Erythroblast (primary cell): ENCODE measurements at places on chromosomes 2 and 18.
A peak's percentile ranks its signal among the peaks of the same experiment; 100 is the strongest.

- no peak for DNase-seq
These were observed 372.5 kb downstream of the GALR1 start for GRCh38 chr18:77622009-77622692.

GRCh38 chr2:113886479-113887008, 3.3 kb upstream of the ACTR3 start:
- no peak for DNase-seq

- DNase-seq, result no peak
These were observed 290.8 kb downstream of the ALPK2 start for GRCh38 chr18:58338141-58338540.

GRCh38 chr2:215843579-215843978, 169.8 kb downstream of the MREG start:
- no peak for DNase-seq

DNA sequence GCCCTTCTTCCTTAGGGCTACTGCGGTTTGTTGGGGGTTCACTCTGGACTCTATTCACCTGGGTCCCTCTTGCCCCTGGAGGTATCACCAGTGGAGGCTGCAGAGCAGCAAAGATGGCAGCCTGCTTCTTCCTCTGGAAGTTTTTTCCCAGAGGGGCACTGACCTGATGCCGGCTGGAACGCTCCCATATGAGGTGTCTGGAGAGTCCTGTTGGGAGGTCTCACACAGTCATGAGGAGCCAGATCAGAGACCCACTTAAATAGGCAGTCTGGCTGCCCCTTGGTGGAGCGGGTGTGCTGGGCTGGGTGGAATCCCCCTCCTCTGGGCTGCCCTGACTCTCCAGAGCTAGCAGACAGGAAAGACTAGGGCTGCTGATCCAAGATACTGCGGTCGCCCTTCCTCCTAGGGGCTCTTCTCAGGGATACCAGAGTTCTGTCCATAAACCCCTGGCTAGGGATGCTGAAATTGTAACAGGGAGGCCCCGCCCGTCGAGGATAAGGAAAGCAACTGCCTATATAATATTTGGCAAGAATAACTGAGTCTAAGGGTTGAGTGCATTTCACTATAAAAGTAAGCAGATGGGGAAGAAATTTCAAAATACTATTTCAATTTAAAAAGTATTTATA, 140.7 kb downstream of the NOL4 start:
- DNase-seq, result no peak

- no peak for DNase-seq
These were observed 365.9 kb upstream of the TRIB2 start for GRCh38 chr2:12350821-12351220.

- no peak for DNase-seq
These were observed 224.5 kb downstream of the SLC4A3 start for GRCh38 chr2:219851801-219852481.

GRCh38 chr2:96763511-96764252, 3.0 kb downstream of the CNNM4 start:
- DNase-seq, result peak; percentile 29

- DNase-seq, result no peak
These were observed 76.8 kb downstream of the DYSF start for GRCh38 chr2:71530211-71530610.

DNA sequence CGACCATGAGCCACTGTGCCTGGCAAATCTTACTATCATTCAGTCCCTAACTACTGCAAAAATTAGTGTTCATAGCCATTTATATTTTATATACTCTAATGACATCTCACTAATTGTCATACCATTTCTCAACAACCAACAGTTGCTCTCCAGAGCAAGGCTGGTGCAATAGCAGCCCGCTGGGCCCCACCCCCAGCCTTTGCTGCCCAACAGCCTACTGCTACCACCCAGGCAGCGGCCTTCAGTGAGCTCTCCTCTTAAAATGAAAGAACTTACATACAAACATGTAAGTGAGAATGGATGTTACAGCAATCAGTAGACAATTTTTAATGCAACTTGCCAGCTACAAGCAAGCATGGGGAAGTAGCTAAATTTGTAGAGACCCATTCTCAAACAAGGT, 90.5 kb downstream of the HNRNPLL start:
- no peak for DNase-seq

DNA sequence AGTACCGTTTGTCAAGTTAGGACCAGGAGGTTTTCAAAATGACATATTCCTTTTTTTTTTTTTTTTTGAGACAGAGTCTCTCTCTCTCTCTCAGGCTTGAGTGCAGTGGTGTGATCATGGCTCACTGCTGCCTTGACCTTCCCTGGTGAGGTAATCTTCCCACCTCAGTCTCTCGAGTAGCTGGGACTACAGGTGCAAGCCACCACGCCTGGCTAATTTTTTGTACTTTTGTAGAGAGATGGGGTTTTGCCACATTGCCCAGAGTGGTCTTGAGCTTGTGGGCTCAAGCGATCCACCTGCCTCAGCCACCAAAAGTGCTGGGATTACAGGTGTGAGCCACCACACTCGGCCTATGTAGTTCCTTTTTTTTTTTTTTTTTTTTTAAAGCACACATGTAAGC, 127.9 kb upstream of the SEC11C start:
- no peak for DNase-seq

- no peak for DNase-seq
These were observed 248.5 kb downstream of the HAUS1 start for GRCh38 chr18:46352520-46353250.

- DNase-seq, result no peak
These were observed 61.3 kb upstream of the CREB1 start for GRCh38 chr2:207468488-207468887.

DNA sequence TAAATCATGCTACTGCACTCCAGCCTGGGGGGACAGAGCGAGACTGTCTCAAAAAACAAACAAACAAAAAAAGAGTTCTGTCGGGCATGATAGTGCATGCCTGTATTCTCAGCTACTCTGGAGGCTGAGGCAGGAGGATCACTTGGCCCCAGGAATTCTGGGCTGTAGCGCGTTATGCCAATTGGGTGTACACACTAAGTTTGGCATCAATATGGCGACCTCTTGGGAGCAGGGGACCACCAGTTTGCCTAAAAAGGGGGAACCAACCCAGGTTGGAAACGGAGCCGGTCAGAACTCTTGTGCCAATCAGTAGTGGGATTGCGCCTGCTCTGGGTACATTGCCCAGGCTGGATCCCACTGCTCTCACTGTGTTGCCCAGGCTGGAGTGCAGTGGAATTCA, 49.7 kb downstream of the SDC1 start:
- no peak for DNase-seq

DNA sequence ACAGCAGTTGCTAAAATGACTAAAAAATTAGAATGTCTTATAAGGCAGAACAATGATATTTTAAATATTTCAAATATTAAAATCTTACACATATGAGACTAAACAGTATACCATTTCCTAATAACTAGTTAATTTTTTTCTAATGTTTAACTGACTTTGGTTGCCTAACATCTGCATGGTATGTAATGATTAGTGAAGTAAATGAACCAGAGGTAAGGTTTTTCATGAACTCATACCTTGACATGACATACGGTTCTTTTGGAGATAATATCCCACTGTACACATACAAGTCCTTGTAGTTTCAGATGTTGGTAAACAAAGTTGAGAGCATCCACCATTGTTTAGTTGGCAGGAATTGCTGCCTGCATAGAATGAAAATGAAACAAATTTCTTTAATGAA, 1360.2 kb downstream of the LRP1B start:
- DNase-seq, result no peak

- no peak for DNase-seq
These were observed 608.1 kb upstream of the REG3G start for GRCh38 chr2:78417355-78417754.

GRCh38 chr2:197804049-197804757, at the start of gene PLCL1:
PLCL1 (plus strand) TSS chr2:197804593.
- peak; percentile 92 for DNase-seq

GRCh38 chr2:120791243-120791961, 55.7 kb downstream of the GLI2 start:
- no peak for DNase-seq

DNA sequence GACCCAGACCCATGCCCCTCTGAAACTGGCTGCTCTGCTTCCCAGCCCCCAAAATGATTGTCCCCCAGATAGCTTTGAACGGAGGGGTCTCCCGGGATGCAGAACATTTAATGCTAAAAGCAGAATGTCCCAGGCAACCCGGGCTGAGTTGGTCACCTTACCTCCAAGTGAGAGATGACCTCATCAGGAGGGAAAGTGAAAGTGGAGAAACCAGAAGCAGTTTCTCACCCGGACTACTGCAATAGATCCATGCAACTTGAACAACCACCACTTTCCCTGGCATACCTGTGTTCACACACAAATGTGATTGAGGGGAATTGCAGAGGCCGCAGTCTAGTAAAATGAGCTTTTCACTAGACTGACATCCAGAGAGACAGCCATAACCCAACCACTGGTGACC, 75.3 kb upstream of the NPAS2 start:
- DNase-seq, result no peak

- no peak for DNase-seq
These were observed 25.1 kb downstream of the DGKD start for GRCh38 chr2:233379441-233379840.

DNA sequence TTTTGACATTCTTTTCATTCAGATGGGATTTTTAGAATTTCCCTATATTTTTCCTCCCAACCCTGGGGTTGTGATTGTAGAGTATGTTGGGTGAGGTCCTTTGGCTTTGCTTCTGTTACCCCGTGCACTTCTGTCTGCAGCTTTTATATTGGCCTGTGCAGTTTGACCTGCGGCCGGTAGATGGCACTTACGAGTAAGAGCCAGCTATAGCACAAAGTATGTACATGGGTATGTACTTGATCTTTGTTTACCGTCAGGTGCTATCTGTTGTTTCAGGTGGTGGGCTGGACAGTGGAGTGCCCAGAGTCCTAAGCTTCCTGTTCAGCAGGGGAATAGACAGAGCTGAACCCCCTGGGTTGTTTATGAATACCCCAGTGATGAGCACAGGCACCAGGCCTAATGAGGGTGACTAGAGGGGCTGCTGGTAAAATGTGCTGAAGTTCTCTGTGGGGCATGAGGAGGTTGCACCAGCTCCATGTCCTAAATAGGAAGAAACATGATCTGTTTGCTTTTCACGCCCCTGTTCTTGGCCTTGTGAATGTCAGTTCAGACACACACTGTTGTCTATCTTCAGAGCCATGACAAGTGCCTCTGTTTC, 58.9 kb upstream of the THUMPD2 start:
- peak; percentile 9 for DNase-seq

GRCh38 chr2:26691161-26691560, 1.4 kb upstream of the KCNK3 start:
- no peak for DNase-seq

- DNase-seq, result no peak
These were observed 21.3 kb upstream of the CD28 start for GRCh38 chr2:203685081-203685621.

DNA sequence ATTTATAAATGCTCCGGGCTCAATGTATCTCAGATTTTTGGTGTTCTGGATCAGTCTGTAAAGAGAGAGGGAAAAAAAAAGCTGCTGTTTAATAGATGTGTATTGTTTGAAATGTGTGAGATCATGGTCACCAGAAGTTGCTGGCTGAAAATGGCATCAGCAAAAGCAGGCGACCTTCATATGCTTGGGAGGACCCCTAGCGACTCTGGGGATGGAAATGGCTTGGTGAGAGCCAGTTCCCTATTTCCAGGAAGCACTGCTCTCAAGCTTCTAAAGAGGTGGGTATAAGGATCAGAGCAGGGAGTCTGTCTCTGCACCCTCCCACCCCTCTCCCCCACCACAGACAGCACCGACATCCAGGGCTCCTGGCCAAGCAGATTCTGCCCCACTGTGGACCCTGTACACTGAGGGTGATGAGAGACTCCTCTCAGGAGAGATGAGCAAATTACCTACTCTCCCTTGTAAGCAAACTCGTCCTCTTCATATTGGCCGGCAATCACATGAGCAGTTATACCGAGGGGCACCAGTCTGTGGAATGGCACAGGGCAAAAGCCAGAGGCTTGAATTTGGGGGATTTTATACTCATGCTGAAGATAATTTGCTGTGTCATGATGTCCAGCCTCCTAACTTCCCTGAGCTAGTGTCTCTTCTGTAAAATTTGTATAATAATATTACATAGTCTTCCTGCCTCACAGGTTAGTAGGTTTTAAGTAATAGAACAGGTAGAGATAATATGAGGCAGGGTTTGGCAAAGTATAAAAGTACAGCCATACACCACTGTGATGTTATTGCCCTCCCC, 29.6 kb downstream of the LHCGR start:
- peak; percentile 4 for DNase-seq

DNA sequence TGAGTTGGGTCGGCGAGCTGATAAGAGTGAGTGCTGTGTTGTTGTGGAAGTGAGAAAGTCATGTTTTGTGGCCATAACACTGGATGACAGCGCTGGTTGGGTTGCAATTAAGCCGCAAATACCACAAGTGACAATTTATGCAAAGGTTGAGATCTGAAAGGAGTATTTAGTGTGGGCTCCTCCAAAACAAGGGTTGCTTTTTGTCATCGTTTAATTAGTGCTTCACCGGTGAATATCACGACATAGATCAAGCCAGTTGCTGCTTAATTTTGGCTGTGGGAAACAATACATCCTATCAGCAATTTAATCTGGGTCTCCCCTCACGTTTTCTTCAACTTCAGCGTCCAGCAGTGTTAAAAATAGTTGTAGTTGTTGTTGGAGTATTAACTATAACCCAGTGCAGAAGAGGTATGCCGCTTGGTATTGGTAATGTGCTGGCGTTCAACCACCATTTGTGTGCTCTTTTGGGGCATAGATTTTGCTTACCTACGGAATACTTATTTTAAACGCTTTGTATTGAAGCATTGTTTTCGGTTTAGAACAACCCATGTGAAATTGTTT, 662 bp downstream of the ACVR2A start:
- DNase-seq, result no peak

- DNase-seq, result peak; percentile 8
These were observed 2.9 kb downstream of the CASP10 start for GRCh38 chr2:201185863-201186262.

GRCh38 chr2:10193851-10194820, 71.6 kb downstream of the RRM2 start:
- DNase-seq, result no peak

DNA sequence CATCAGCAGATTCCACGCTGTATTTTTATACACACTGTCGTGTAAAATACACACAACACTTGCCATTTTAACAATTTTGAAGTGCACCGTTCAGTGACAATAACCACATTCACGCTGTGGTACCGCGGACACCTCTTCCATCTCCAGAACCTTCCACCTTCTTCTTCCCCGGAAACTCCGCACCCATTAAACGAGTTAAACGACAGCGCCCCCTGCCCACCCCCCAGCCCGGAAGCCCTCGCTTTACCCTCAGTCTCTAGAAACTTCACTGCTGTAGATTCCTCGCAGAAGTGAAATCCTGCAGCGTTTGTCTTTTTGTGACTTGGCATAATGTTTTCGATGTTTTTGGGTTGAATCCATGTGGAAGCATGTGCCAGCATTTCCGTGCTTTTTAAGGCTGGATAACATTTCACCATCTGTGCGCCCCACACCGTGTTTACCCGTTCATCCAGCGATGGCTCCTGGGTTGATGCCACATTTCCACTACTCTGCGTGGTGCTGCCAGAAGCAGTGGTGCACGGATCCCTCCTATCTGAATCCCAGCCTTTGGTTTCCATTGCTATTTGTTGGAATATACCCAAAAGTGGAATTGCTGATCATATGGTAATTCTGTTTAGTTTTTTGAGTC, 32.0 kb upstream of the TMEM18 start:
- DNase-seq, result no peak
